ENCODE measurements at places on chromosomes 1 and 21.

DNA sequence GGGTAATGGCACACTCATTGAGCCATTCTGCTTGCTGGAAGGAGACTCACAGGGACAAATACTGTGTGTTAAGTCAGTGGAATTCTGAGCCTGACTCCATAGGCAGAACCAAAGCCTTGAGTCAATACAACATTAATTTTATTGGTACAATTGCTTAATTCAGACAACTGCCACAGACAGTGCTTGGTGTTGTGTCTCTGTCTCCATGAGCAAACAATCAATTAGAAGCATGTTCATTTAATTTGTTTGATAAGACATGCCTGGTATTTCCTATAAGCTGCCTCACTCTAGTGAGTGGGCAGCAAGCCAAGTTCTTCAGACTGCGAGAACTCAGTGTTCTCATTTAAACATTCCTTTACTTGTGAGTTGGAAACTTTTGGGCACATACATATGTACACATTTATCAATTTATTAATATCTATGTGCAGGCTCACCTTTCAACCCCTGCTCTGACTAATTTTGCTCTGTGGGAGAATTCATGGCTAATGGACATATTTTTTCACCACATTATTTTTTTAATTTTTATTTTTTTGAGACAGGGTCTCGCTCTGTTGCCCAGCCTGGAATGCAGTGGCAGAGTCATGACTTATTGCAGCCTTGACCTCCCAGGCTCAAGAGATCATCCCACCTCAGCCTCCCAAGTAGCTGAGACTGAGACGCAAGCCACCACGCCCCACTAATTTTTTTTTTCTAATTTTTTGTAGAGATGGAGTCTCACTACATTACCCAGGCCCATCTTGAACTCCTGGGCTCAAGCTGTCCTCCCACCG lies 4.5 kb upstream of the SRSF10 start:
- peaks cover 7% of the 10 kb centered on the region for H3K4me1 ChIP-seq
- H3K27me3 ChIP-seq = no peaks in the 10 kb centered on the region
- H3K27ac ChIP-seq = no peak overlapping the region
- no peak for DNase-seq

DNA sequence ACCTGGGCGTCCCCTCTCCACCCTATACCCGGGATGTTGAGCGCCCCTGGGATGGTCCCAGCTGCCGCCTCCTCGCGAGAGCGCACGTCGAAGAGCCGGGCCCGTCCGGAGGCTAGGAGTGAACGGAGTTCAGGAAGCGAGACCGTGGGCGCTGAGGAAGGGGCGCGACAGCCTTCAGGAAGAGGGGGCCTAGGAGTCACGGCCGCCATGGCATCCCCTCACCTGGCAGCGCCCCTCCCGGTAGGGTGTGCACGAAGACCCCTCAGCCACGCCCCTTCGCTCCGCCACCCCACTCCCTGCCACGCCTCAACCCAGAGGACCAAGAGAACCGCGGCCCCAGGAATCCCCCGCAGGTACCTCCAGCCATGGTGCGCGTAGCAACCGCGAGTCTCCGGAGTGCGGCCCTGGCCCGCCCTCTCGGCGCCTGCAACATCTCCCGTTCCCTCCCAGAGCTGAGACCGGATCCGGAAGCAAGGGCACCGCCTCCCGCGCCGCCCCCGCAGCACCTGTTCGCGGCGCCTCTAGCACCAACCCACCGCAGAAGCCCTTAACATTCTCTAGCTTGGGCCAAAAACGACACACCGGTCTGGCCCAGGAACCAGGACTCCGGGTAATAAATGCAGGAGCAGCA lies at the start of gene TSTD1:
Gene TSTD1 (minus strand): TSS at position 442 of the 631 bp plus-strand sequence. CDS start 75 bp downstream, at position 367.
- H3K27me3 ChIP-seq = no peaks in the 10 kb centered on the region
- H3K27ac ChIP-seq = no peak within 1 kb of the TSS
- peak within 1 kb of the TSS; percentile 49 for H3K4me3 ChIP-seq
- H3K4me1 ChIP-seq = peaks cover 20% of the 10 kb centered on the region
- H3K36me3 ChIP-seq = peaks cover 40% of the 10 kb centered on the region

- DNase-seq = no peak
- no peak overlapping the region for H3K27ac ChIP-seq
- peaks cover 6% of the 10 kb centered on the region for H3K4me1 ChIP-seq
- H3K4me3 ChIP-seq = no peak overlapping the region
- H3K27me3 ChIP-seq = no peaks in the 10 kb centered on the region
- H3K36me3 ChIP-seq = no peaks in the 10 kb centered on the region
Observed at GRCh38 chr1:155645648-155646047, 35.6 kb downstream of the MSTO1 start.

GRCh38 chr1:186188004-186188539 lies 187.0 kb downstream of the TPR start:
- no peaks in the 10 kb centered on the region for H3K4me1 ChIP-seq
- H3K4me3 ChIP-seq = no peak overlapping the region
- DNase-seq = no peak
- H3K36me3 ChIP-seq = no peaks in the 10 kb centered on the region
- no peaks in the 10 kb centered on the region for H3K27me3 ChIP-seq
- no peak overlapping the region for H3K27ac ChIP-seq

DNA sequence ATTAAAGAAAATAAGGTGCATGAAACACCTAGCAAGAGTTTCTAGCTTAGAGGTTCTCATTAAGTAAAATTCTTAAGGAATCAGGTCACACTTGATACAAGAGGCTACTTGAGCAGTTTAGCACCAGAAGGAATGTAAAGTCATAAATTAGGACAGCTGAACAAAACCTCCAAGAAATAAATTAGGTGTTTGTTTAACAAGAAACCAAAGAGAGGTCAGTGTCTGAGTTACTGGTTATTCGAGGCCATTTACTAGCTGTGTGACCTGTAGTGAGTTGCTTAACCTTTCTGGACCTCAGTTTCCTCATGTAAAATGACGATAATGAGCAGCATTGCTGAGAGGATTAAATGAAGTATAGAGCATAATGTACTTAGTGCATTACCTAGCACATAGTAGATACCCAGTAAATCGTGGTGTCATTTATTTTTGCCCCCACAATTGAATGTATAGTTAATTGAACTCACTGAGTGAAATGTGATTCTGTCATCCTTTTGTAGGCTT lies 908 bp upstream of the ELK4 start:
- no peaks in the 10 kb centered on the region for H3K27me3 ChIP-seq
- H3K4me1 ChIP-seq = peaks cover 37% of the 10 kb centered on the region
- DNase-seq = no peak
- no peaks in the 10 kb centered on the region for H3K36me3 ChIP-seq
- H3K27ac ChIP-seq = no peak overlapping the region
- peak overlapping the region; percentile 92 for H3K4me3 ChIP-seq

GRCh38 chr1:37752213-37752582 lies 12.7 kb downstream of the EPHA10 start:
- no peaks in the 10 kb centered on the region for H3K36me3 ChIP-seq
- H3K4me3 ChIP-seq = no peak overlapping the region
- no peaks in the 10 kb centered on the region for H3K27me3 ChIP-seq

- H3K4me1 ChIP-seq = peaks cover 4% of the 10 kb centered on the region
- no peaks in the 10 kb centered on the region for H3K36me3 ChIP-seq
- no peak overlapping the region for H3K4me3 ChIP-seq
- H3K27me3 ChIP-seq = no peaks in the 10 kb centered on the region
- no peak for DNase-seq
- no peak overlapping the region for H3K27ac ChIP-seq
Observed at GRCh38 chr1:109891930-109892329, 18.7 kb upstream of the CSF1 start.

DNA sequence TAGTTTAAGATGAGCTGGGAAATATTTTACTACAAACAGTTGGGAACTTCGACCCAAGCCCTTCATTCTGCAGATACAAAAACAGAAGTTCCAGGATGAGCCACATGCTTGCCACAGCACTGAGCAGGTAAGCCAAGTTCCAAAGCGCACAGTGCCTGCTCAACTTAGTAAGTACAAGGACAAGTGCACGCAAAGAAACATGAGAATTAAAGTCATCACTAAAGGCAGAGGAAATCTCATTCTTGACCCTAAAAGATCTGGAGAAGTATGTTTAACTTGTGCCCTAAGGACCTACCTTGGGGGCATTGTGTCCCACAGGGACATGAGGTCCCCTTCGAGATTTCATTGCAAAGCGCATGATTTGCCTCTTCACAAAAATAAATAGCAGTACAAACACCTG lies 1.2 kb upstream of the UBAP2L start:
- peak overlapping the region; percentile 85 for H3K27ac ChIP-seq
- H3K27me3 ChIP-seq = no peaks in the 10 kb centered on the region

- no peak overlapping the region for H3K4me3 ChIP-seq
- no peak for DNase-seq
- no peaks in the 10 kb centered on the region for H3K4me1 ChIP-seq
- H3K27ac ChIP-seq = no peak overlapping the region
- H3K36me3 ChIP-seq = no peaks in the 10 kb centered on the region
Observed at GRCh38 chr1:56712150-56712549, 67.0 kb downstream of the PRKAA2 start.

All from Karpas-422 (cell line).